ENCODE measurements at places on chromosomes 2 and 18. TPM values are rescaled to one million over a fixed set of nuclear protein-coding genes. Genes with fewer than 3 reads are reported as not detected.
A peak's percentile ranks its signal among the peaks of the same experiment; 100 is the strongest.

- DNase-seq, result no peak
Measured at GRCh38 chr18:72458271-72458670, 85.9 kb downstream of the CBLN2 start.

The TTC32 gene
- 12.0 TPM for total RNA-seq

DNA sequence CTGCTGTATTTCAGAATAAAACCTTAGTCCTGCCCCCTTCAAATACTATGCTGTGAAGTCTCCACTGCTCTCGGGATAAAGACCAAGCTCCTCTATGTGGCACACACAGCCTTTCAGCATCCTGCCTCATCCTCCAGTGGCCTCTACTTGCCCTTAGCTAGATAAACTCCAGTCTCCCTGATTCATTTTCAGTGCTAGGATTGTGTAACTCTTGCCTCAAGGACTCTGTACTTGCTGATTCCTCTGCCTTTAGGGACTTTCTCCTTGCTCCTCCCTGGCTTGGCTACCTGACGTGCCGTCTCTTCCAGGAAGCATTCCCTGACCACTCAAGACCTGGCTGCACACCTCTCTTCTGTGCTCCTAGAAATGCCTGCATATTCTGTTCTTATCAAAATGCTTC, 416.7 kb downstream of the MTX2 start:
- DNase-seq, result no peak

The ASAP2 gene
- 5.9 TPM for total RNA-seq

DNA sequence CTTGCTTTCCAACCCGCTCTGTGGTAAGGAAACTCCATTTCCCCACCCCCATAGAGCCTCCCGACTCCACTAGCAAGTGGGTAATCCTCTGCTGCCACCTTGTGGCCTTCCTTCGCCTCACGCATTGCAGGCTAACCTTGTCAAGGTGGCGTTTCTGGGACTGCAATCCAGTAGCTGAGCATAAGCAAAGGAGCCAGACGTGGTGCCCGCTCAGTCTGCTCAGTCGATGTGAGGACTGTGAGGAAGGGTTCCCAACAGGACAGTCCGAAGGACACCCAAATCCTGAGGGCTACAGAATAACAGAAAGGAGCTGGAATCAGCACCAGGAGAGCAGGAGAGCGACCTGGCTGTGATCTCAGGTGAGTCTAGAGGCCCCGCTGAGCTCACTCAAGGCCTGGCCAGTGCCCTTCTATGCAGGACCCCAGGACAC, 144.2 kb downstream of the SUCLG1 start:
- DNase-seq, result peak; percentile 82

DNA sequence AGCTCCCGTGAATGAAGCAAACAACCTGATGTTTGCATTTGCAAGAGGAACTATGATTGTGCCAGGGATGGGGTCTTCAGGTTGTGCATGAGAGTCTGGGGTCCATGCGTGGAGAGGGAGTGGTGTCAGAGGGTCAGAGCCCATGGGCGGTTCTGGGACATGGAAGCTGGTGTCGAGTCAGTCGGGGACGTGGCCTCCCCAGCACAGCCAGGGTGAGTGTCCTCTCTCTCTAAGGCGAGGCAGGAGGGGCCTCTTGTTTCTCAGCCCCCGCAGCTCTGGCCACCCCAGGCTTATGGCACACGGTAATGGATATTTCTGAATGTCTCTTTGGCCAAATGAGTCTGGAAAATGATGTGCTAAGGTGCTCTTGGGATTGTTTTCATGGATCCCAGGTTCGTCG, 118.6 kb downstream of the RTP5 start:
- no peak for DNase-seq

Measured in liver (tissue), 10 donors.